ENCODE measurements at places on chromosomes 12 and 14. TPM values are rescaled to one million over a fixed set of nuclear protein-coding genes. Genes with fewer than 3 reads are reported as not detected.

The CCDC175 gene
- not detected for total RNA-seq

GRCh38 chr12:6235499-6235898, 35.3 kb downstream of the CD9 start:
- peak; percentile 50 for DNase-seq

The ANKS1B gene
- total RNA-seq, result 1.2 TPM

The RAB2B gene
- 16.9 TPM for total RNA-seq

The EXOC3L4 gene
- total RNA-seq, result 0.38 TPM
